ENCODE measurements at places on chromosomes 6 and 20.

DNA sequence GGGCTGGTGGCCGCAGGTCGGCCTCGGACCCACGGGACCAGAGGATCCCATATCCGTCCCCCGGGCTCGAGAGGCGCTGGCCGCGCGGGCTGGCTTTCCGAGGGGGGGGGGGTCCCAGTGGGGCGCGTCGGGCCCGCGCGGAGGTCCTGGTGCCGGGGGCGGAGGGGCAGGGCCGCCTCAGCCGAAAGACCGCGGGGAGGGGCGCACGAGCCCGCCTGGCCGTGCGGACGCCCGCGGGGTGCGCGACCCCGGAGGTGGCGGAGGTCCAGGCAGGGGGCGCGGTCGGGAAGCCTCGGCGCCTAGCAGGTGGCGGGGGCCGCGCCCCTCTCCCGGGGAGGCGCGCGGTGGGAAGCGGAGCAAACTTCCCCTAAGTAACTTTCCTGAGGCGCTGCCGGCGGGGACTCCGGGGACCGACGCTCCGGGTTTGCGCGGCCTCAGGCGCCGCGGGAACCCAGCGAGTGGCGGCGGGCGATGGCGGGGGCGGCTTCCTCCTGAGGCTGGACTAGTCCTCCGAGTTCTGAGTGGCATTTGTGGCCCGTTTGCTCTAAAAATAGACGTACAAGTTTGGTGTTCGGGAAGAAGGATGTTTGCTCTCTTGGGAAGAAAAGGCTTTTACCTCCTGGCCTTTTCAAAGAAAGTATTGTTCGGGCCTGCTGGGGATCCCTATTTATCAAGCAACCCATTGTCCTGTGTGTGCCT is 26.5 kb upstream of the BTBD3 start:
- peak; percentile 96 for DNase-seq

DNA sequence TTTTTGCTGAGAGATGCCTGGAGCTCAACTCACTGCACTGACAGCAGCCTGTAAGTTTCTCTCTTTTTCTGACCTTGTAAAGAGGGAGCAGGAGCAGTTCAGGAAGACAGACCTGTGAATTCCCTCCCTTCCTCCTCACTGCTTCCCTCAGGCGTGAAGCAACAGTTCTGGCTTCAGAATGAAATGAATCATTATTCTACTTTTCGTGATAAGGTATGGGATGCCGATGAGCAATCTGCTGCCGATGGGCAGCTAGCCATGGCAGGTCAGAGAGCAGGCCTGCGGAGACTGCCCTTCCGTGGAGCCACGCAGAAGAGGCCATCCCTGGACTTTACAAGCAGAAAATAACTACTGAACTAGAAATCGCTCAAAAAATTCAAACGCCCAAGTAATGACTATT is 426.5 kb upstream of the RNF217 start:
- peak; percentile 57 for DNase-seq

DNA sequence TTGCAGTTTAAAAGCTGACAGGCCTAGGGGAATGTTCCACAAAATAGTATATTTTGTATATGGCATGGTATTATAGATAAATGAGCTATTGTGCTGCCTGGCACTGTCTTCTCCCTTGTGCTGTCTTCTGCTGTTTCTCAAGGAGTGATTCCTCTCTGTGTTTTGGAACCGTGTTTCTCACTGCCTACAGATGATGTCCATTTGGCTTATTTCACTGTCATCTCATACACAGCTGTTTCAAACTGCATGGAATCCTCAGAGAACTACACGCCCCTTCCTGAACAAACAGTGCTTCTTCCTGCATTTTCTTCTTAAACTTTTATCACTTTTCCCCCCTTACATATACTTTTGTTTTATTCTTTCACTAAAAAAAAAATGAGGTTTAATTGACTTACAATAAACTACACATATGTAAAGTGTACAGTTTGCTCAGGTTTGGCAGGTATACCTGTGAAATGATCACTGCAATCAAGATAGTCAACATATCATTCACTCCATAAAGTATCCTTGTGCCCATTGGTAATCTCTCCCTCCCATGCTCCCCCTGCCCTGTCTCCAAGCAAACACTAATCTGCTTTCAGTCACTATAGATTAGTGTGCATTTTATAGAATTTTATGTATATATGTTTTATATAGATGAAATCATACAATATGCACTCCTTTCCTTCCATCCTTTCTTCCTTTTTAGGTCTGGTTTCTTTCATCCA is 43.0 kb downstream of the CBFA2T2 start:
- DNase-seq = no peak

DNA sequence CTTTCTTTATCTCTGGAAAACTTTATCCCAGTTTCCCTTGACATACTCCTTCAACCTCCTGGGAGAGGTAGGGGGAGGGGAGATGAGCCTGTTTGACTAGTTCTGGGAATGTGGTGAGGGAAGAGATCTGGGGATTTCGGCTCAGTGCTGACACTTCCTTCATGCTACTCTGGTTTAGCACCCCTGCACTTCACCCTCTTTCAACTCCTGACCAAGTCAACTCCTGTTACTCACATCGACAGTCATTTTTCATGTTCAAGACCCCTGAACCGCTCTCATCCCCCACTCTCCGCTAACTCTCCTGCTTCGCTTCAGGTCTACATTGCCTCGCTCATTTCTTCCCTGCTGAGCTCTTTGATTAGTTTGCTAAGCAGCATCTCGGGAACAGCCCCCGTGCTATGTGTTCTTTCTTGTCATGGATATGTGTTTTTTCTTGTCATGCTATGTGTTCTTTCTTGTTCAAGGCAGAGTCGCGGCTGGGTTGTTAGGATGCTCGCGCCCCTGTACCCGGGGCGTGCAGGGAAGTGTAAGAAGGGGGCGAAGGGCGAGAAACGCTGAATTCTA is 16.6 kb upstream of the TRIM27 start:
- DNase-seq = peak; percentile 72

DNA sequence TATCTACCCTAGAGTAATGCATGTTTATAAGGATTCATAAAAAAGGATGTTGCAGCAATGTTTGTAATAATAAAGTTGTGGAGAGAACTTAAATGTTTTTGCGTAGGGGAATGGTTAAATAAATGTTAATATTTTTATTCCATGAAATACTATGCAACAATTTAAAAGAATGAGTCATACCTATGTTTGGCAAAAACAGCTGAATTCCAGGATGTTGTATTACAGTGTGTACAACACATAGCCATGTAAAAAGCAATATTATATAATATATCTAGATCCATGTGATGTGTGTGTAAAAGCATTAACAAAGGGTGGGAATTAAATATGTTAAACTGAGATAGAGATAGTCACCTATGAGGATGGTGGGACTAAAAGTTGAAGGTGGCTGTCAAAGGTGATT is 21.1 kb upstream of the PKIB start:
- no peak for DNase-seq

DNA sequence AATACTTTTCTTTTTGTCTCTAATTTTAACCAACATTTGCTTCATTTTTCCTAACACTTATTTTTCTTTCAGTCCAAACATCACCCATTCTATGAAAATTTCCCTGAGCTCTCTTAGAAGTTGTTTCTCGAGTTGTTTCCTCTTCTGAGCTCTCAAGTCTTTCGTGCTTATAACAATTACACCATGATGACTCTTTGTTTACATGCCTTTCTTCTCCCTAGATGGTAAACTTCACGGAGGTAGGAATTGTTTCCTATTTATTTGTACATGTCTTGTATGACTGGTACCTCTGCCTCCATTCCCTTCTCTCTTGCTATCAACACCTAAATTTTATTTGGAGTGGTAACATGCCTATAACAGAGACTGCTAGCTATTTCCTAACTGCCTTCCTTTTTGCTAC is 6.4 kb downstream of the BLOC1S5 start:
- no peak for DNase-seq

DNA sequence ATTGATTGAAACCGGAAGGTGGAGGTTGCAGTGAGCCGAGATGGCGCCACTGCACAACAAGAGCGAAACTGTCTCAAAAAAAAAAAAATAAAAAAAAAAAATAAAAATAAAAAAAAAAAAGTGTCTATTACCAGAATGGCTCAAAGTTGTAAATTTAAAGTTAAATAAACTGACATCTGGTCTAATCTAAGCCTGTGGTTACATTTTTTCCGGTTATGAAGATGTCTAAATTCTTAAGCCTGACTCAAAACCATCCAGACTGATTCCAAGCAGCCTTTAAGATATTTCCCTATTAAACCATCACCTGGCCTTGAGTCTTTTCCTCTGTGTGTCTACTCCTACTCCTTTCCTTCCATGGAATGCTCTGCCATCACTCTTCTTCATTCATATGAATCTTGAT is 371.7 kb upstream of the RUNX2 start:
- DNase-seq = no peak

DNA sequence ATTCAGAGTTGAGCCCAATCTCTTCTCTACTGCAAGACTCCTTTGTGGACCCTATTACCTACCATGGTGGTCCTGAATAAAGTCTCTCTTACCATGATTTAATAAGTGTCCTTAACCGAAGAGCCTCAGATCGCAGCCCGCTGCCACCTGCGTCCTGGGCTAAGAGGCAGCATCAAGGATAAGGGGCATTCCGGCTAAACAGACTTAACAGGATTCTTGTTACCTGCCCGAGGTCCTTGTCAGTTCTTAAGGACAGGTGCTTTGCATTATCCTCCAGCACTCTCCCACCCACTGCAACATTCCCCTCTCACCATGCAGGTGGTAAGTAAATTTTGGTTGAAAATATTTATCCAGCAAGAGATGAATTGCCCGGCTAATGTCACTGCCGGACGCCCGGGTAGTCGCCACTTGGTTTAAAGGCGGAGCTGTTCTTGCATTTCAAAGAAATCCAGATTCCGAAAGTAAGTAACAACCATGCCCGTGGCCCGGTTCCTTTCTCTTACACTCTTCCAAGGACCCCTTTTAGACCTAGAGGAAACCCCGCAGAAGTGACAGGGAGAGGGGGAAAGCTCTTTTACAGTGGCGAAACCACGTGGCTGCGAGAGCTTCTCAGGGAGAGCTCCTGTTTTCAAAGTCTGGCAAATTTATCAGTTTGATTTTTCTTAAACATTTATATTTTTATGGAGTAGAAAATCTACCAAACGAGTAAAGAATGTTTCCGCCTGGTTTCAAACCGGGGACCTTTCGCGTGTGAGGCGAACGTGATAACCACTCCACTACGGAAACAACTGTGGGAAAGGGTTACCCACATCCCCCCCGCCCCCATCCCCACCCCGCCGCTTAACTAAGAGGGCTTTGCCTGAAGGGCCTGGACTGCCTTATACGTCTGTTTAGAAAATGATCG is 41.9 kb upstream of the PRSS16 start:
- DNase-seq = peak; percentile 11

- DNase-seq = no peak
These were observed 33.5 kb downstream of the DYNLT1 start for GRCh38 chr6:158611039-158611438.

- no peak for DNase-seq
These were observed 195.2 kb upstream of the CNR1 start for GRCh38 chr6:88361298-88361697.

- no peak for DNase-seq
These were observed 98.0 kb downstream of the DACT2 start for GRCh38 chr6:168221497-168222079.

- no peak for DNase-seq
These were observed 21.1 kb upstream of the SERPINB1 start for GRCh38 chr6:2862712-2863181.

DNA sequence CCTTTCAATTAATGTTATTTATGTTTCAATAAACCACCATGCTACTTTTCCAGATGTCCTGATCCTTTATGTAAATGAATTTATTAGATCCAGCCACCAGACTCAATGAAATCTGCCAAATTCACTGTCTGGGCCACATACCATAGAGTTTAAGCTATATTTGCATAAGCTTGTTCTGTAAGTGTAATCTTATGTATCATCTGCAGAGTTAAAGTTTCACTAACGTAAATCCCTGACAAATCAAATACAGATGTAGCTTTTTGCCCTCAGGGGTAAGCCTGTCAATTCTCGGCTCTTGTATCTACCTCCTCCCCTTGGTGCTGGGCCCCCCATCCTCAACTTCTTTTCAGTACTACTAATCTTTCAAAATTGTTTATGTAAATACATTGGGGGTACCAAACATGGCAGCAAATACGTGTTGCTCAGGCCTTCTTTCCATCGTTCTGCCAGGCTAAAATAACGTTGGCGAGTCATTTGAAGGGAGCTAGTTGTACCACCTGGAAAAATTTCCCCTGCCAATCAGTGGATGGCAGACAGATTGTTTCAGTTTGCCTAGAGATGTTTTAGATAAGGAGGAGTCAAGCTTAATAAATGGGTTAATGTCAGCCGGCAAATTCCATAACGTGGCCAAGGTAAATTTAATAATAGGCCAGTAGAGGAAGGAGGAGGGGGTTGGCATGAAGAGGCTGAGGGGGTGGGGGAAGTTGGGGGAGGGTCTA is 79.6 kb downstream of the RPS12 start:
- no peak for DNase-seq

DNA sequence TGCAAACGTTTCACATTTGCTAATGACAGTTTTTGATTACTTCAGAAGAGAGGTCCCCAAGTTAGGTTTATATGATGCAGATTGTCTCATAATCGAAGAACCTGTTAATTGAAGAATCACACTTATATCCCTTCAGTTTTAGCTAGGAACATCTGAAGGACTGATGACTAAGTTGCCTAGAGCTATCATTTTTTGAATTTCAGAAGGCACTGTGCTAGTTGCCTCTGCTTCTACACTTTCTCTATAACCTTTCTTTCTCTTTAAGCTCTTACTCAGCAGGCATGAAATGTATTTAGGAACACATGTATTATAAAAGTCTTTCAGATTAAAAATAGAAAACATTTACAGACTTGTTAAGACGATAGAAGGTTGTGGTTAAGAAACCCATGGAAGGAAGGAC is 14.4 kb upstream of the GJE1 start:
- DNase-seq = no peak

DNA sequence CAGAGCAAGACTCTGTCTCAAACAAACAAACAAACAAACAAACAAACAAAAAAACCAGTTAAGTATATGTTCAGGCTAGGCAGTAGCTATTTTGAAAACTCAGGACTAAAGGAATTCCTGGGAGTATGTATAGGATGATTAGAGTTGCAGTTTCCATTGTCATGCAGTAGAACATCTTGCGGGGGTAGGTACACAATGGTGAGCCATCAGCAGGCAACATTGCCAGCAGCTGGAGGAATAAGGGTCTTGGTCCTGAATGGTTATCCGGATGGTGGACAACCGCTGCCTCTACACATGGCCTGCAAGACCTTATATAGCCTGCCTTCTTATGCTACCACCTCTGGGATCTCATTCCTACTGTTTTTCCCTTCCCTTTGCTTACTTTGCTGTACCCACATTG is 297.5 kb downstream of the SOX4 start:
- DNase-seq = no peak

DNA sequence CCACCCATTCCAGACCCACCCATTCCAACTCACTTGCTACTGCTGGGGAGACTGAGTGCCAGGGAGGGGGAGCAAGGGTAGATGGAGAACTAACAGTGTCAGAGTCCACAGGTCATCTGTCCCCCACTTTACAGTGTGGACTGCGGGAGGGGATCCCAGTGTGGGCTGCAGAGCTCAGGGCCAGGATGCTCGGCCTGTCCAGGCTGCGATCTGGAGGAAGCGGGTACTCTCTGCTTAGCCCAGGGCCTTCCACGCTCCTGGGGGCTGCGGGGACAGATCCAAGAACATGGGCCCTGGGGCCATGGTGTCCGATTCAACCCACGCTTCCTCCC is 14.1 kb upstream of the GATA5 start:
- DNase-seq = no peak
